ENCODE measurements at places on chromosomes 5 and 9.

DNA sequence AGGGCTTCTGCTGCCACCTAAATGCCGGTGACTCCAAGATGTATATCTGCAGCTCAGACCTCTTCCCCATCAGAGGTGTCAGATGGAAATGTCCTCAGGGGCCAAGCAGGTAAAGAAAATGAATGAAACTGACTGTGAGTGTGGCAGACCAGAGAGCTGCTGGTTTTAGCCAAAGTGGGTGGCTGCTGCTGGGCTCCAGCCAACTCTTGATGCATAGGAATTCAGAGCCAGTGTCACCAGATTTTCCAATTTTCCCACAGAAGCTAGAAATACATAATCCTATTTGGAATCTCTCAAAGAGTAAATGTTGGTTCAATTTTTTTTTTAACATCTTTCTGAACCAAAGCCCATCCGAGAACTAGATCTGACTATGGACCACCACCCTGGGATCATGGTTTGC is 161.2 kb upstream of the SPRY4 start:
- no peak for DNase-seq

- no peak for DNase-seq
These were observed 10.8 kb downstream of the C9orf50 start for GRCh38 chr9:129610213-129610472.

DNA sequence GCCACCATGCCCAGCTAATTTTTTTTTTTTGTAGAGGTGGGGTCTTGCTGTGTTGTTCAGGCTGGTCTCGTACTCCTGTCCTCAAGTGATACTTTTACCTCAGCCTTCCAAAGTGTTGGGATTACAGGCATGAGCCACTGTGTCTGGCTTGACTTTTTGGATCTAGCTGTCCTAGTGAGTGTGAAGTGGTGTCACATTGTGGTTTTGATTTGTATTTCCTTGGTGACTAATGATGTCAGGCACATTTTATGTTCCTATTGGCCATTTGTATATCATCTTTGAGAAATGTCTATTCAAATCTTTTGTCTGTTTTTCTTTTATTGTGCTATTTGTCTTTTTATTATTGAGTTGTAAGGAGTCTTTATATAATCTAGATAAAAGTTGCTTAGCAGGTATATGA is 53.5 kb upstream of the MCCC2 start:
- no peak for DNase-seq

- DNase-seq = no peak
These were observed 4.8 kb upstream of the PAM start for GRCh38 chr5:102750151-102750834.

- no peak for DNase-seq
These were observed 70.5 kb upstream of the RAI14 start for GRCh38 chr5:34585601-34586104.

GRCh38 chr9:135772056-135772646 is 70.2 kb downstream of the KCNT1 start:
- no peak for DNase-seq

- DNase-seq = no peak
These were observed 16.6 kb upstream of the EGFL7 start for GRCh38 chr9:136645903-136646754.

- no peak for DNase-seq
These were observed 60.0 kb upstream of the CDH6 start for GRCh38 chr5:31133488-31133887.

GRCh38 chr5:127053049-127053448 is 20.3 kb downstream of the C5orf63 start:
- no peak for DNase-seq

DNA sequence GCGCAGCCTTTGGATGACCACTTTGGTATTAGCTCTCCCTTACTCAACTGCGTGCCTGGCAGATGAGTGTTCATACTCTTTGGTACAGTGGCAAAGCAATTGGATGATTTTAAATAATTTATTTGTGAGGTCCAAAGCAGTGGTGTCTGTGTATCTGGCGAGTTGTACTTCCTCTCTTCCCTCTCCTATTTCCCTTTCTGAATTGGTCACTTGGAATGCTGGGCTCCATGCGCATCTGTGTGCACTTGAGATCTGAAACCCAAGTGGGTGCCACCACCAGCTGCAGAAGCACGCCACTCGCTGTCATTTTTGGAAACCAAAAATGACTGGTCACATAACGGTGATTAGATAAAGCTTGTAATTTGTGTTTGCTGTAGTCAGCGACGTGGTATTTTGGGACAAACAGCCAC is 386.0 kb upstream of the KLF4 start:
- no peak for DNase-seq

DNA sequence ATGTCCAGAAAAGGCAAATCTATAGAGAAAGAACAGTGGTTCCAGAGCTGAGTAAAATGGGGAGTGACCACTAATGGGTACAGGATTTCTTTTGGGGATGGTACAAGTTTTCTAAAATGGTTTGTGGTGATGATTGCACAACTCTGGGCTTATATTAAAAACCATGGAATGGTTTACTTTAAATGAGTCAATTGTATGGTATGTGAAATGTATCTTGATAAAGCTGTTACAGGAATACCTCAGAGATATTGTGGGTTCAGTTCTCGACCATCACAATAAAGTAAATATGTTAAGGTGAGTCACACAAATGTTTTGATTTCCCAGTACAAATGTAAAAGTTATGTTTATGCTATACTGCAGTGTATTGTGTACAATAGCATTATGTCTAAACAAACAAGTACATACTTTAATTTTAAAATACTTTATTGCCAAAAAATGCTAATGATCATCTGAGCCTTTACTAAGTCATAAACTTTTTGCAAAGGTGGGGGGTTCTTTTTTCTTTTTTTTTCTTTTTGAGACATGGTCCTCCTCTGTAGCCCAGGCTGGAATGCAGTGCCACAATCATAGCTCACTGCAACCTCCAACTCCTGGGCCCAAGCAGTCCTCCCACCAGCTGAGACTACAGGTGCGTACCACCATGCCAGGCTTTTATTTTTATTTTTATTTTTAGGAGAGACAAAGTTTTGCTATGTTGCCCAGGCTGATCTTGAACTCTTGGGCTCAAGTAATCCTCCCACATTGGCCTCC is 65.9 kb downstream of the SHOC1 start:
- DNase-seq = no peak

DNA sequence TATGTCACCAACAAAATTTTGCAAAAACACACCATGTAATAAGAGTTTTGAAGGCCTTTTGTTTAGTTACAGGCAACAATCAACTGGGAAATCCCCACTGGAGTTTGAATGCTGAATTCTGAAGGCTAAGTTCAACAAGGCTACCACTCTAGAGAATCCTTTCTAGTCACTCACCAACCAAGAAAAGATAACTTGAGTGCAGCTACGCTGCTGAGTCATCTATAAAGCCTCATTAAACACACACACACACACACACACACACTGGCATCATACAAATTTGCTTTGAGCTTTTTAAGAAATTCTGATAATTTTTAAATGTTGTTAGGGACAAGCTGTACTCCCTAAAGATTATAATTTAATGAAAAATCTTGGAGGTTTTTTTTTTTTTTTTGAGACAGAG is 219.6 kb downstream of the DENND1A start:
- DNase-seq = no peak

DNA sequence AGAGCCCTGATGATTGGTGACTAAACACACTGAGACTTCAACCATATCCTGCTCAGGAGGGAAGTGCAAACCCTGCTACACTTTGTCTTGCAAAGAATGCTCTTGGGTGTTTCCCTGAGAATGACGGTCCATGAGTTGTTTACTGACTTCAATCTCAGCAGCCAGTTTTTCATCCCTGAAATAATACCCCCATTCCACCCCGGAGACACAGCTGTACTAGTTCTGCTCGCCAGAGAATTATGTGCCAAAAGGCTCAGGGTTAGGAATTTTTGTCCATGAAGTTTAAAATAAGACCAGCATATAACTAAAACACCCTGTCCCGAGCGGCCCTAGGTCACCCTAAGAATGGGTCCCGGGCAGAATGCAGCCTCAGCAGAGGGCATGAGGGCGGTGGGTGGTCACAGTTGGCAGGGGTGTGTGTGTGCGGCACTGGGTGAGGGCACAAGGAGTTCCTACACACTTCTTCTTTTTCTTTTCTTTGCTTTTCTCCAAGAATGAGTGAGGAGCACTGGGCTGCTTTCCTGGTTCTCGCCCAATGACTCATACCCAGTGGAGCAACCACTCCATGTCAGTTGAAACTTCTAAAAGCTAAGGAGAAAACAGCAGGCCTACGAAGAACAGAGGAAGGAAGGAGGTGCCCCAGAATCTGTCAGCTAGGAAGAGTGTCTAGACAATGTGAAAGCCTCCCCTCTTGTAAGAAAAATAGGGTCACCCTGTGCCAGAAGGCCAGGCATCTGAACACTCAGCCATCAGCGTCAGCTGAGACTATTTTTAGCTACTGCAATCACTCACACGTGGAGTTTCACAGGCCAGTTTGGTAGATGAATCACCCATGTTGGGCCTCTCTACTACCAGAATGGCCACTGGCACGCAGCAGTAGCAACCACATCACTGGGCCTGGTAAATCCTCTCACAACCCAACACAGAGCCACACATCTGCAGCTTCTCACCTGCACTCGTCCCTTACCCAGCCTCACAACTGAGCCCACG is 105.9 kb downstream of the DPYSL3 start:
- peak; percentile 20 for DNase-seq

GRCh38 chr9:34651321-34651720 is 664 bp upstream of the IL11RA start:
- no peak for DNase-seq

- no peak for DNase-seq
These were observed 772.0 kb upstream of the FAM174A start for GRCh38 chr5:99763021-99763774.

GRCh38 chr9:35658137-35658967 is at the start of gene CCDC107:
TSS of gene CCDC107 (plus strand) at chr9:35658292. CDS start at chr9:35658380, 88 bp downstream.
- peak; percentile 89 for DNase-seq

DNA sequence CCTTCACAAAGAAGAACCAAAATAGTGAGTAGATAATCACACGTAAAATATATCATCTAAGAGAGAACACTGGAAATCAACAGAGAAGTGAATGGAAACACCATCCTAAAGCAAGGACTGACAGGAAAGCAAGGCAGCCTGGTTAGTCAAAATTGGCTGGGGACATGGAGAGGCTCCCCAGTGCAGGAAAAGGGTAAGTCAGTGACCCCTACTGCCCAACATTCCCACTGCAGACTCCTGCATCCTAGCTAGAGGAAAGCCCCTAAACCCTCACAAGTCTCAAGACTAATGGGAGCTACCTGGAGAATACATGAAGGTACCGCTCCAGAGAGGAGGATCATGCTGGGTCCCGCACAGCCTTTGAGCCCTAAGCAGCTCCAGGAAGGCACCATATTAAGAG is 60.1 kb downstream of the ZDHHC21 start:
- no peak for DNase-seq

- DNase-seq = no peak
These were observed at the start of gene LCN12 for GRCh38 chr9:136951541-136952320. TSS of gene LCN12 (plus strand) at chr9:136952273. CDS start at chr9:136952328, 55 bp downstream.

- no peak for DNase-seq
These were observed 218.8 kb upstream of the WWC1 start for GRCh38 chr5:168072665-168073064.

GRCh38 chr5:151900891-151901290 is 23.8 kb downstream of the GLRA1 start:
- no peak for DNase-seq

DNA sequence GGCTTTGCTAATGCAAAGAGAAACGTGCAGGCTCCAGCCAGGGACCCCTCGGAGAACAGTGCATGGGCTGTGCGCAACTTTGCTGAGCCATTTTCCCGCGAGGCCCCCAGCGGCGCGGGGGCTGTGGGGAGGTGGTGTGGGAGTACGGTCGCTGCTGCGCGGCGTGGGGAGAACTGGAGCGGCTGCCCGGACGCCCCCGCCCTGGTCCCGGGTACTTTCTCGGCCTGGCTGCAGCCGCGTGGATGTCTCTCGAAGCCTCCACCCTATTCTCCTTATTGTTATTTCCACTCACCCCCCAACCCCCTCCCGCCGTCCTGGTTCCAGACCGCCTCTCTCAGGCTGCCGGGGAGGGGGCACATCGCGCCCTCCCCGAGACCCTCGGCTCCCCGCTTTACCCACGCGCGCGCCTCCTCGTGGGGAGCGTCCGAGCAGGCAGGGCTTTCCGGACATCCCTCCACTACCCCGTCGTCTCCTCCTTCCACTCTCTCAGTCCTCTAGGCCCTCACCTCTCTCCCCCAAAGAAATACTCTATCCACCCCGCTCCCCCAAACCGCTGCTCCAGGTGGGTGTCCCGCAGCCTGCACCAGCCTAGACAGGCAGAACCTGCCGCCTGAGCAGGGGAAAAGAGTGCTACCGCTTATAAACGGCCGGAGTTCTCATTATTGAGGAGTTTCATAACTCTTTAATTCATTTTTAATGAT is 68.6 kb upstream of the TBCA start:
- DNase-seq = no peak

DNA sequence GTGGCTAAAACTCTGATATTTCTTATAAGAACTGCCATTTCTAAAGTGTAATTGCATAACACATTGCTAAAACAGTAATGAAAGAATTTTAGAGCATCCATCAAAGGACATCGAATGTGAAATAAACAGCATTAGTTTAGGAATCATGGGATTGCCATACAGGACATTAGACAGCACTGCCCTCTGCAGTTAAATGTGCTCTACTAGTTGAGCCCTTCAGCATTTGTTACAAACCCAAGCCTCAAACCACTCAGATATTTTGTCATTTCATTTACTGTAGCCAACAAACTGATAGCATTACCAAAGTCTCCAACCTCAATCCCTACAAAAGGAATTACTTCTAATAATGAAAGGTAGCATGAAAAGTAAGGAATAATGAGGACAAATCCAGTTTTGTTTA is 116.8 kb upstream of the COX7C start:
- no peak for DNase-seq

Measured in NCI-H446 treated with DMSO at 0.1 percent for 48 hours (cell line).